Fibroblast of villous mesenchyme (primary cell): ENCODE measurements at places on chromosomes 7 and 10.

DNA sequence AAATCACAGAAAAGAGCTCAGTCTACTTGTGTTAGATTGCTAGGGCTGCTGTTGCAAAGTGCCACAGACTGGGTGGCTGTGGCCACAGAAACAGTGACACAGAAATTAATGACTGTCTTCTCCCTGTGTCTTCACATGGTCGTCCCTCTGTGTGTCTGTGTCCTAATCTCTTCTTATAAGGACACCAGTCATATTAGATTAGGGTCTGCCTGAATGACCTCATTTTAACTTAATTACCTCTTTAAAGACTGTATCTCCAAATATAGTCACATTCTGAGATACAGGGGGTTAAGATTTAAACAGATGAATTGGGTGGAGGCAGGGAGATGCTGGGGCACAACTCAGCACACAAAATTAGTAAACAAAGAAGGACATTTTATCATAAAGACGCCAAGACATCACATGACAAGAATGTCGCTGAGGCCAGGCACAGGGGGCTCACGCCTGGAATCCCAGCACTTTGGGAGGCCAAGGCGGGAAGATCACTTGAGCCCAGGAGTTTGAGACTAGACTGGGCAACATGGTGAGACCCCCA, 23.3 kb upstream of the PARD3 start:
- DNase-seq: no peak

GRCh38 chr7:12249706-12250105, 38.6 kb downstream of the TMEM106B start:
- no peak for DNase-seq

GRCh38 chr10:29973921-29974320, 85.5 kb downstream of the JCAD start:
- no peak for DNase-seq

DNA sequence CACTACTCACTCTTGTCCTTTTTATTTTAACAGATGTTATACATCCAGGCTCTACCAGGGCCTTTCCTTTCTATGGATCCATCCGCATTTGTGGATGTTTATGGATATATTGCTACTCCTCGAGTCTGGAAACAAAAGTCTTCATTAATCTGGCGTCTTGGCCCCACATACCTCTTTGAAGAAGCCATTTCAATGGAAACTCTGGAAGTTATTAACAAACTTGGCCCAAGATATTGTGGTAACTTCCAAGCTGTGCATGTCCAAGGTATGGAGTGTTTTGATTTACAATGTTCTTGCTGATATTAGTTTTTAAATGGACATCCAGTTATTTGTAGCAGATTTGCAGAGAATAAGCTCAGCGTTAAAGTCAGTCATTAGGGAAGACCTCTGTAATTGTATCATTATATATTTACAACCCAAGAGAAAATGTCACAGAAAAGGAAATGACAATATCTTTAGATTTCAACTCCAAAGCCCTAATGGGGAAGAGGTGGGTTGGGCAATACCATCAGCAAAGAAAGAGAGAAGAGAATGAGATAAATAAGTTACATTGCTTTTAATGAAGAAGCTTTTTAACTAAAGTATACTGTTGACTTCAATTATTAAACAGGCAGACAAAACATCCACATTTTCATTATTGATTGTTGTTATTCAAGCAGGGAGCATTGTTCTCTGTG, 102.1 kb downstream of the WDFY4 start:
- DNase-seq: no peak

DNA sequence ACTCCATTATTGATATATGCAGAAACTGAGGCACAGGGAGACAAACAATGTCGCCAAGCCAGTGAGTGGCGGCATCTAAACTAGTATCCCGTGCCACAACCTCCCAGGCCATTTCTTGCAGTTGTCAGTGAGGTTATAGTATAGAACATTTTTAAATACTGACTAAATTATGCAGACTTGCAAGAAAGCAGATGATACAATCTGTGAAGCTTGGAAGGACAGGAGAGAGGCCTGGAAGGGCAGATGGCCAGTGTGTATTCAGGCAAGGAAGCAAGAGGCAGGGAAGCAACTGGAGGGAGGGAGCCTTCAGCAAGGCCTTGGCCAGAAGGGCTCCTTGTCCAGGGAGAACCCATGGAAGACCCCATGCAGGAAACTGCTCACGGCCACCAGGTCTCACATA, 110.3 kb upstream of the APBB1IP start:
- no peak for DNase-seq

DNA sequence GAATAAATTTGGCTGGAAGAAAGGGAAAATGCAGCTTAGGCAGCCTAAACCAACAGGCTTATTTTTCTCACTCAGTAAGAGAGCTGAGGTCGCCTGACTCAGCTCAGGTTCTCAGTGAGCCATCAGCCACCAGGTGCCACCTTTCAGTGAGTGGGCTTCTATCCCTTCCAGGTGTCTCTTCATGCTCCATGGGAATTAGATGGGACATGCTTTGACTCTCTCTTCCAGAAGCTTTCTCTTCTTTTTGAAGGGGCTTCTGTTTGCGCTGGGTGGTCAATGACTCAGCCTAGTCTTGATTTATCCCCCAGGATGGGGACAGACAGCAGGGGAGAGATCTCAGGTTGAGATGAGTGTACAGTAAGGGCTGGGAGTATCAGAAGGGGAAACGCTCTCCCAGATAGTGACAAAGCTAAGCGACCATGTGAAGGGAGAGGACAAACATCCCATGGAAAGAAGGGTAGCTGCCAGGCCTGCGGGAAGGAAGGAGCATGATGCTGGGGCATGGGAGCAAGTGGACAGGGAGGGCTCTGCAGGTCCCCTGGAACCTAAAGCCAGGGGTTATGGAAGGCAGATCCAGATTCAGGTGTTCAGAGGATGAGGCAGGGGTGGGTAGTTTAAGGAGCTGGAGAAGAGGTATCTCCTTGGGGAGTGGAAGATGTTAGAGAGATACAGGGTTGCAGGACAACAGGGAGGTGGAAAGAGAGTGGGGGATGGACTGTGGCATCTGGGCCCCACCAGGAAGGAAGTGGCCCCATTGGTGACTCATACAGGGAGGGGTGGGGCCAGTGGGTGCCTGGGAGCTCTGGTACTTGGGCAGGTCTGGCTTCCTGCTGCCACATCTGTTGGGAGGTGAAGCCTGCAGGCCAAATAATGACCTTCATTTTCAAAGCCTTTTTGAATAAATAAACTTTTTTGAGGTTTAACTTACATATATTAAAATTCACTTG, 32.5 kb downstream of the OGDH start:
- DNase-seq: peak; percentile 78

GRCh38 chr7:28360739-28361138, 51.6 kb upstream of the CREB5 start:
- no peak for DNase-seq

DNA sequence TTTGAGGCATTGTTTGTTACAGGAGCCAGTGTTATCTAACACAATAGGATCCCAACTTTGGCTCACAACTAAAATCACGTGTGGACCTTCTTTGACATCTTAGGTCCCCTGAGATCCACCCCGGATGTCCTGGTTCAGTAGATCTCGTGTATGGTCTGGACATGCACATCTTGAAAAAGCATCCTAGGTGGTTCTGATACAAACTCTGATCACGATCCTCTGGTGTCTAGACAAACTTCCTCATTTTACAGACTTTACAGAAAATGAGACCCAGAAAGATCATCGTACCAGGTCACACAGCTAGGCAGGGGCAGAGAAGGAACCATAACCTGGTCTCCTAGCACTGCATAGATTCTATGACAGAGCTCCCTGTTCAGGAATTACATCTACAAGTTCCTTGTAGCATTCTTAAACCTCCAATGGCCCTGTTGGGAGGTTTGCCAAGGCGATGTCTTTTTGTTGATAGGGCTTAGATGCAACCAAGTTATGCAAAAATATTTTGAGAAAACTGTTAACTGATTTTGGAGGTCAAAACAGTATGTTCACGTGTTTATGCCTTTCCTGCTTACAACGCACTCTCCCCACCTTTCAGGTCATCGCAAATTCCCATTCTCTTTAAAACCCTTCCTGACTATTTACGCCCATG, 30.8 kb upstream of the CHST15 start:
- DNase-seq: no peak

GRCh38 chr10:120734483-120735078, 116.6 kb upstream of the WDR11 start:
- no peak for DNase-seq
